Activated CD8-positive, alpha-beta memory T cell treated with anti-CD3 and anti-CD28 coated beads, Interleukin-2, amount 50 U/mL, for 4 hours (primary cell): ENCODE measurements at places on chromosomes 2 and 18.

DNA sequence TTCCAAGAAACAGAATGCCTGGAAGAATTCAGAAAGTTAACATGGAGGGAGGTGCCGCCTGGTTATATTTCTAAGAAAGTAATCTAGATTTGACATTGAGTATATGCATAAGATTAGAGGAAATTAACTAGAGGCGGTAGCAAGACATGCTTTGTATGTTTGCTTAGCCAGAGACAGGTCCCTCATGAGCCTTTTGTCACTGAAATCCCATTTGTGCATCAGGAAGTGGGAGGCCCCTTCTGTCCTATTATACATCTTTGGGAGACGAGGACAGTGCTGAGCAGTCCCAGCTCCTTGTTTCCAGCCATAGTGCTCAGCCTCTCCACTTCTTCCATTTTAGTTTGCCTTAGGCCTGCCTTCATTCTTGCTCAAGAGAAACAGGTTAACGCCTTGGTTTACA is 115.4 kb upstream of the LHCGR start:
- no peak for DNase-seq

DNA sequence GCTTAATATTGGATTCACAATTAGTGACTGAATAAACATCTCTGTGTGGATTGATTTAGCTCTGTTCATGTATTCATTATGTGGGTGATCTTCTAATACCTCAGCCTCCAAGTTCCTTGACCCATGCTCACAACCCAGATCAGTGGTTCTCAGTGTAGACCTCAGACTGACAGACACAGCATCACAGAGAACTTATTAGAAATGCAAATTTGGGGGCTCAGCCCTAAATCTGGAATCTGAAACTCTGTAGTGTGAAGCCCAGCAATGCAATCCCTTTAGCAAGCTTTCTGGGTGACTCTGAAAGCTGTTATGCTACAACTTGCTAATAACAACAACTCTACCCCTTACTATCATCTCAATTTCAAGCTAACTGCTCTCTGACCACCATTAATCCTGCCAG is 273.1 kb upstream of the FANCL start:
- DNase-seq = no peak

- no peak for DNase-seq
Observed at GRCh38 chr2:193583638-193584400, 1389.1 kb upstream of the TMEFF2 start.

GRCh38 chr2:71154798-71155197 is 24.4 kb downstream of the MPHOSPH10 start:
- no peak for DNase-seq

DNA sequence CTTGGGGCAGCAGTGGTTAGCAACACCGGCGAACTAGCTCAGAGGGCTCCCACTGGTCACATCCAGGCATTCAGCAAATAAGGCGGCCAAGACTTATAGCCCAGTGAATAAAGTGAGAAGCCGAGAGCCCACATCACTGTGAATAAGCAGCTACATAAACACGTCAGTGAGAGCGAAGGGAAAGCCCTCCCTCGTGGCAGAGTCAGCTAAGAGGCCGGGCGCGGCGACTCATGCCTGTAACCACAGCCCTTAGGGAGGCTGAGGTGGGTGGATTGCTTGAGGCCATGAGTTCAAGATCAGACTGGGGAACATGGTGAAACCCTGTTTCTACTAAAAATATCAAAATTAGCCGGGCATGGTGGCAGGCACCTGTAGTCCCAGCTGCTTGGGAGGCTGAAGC is 5.2 kb downstream of the D2HGDH start:
- peak; percentile 64 for DNase-seq

DNA sequence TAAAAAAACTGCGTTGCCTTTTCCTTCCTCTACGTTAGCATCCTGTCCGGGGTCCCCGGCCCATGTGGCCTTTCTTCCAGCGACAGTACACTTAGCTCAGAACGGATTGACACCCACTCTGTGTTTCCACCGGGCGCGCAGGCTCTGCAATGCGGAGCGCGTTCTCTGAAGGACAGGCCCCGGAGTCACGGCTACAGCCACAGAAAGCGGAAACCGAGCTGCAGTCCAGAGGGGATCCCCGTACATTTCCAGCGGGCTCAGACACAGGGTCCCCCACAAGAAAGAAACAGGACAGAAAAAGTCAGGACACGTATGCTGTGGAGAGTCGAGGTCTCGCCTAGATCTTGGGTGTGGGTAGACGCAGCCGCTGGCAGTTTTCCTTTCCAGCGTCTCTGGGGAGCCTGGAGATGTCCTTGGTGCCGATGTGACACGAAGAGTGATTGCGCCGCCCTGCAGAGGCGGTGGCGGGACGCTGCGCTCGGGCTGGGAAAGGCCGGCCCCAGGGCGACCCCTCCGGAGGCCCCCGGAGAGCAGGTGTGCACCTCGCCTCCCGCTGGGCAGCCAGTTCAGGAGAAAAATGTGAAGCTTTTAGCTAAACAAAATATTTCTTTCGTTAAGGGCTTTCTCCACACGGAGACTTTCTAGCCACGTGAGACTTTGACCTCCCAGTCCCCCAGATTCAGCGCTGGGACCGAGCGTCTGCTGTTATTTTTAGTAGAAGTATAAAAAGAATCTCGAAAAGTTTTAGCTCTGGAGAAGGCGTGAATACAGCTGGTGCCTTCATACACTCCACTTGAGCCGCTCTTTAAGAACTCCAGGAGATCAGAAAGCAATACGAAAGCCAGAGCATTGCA is 1.3 kb upstream of the ACKR3 start:
- peak; percentile 29 for DNase-seq

GRCh38 chr2:238803996-238804870 is 43.7 kb upstream of the TWIST2 start:
- DNase-seq = no peak

GRCh38 chr2:17912266-17912691 is 33.8 kb downstream of the KCNS3 start:
- no peak for DNase-seq

GRCh38 chr2:234913208-234913626 is 38.6 kb upstream of the SH3BP4 start:
- no peak for DNase-seq

DNA sequence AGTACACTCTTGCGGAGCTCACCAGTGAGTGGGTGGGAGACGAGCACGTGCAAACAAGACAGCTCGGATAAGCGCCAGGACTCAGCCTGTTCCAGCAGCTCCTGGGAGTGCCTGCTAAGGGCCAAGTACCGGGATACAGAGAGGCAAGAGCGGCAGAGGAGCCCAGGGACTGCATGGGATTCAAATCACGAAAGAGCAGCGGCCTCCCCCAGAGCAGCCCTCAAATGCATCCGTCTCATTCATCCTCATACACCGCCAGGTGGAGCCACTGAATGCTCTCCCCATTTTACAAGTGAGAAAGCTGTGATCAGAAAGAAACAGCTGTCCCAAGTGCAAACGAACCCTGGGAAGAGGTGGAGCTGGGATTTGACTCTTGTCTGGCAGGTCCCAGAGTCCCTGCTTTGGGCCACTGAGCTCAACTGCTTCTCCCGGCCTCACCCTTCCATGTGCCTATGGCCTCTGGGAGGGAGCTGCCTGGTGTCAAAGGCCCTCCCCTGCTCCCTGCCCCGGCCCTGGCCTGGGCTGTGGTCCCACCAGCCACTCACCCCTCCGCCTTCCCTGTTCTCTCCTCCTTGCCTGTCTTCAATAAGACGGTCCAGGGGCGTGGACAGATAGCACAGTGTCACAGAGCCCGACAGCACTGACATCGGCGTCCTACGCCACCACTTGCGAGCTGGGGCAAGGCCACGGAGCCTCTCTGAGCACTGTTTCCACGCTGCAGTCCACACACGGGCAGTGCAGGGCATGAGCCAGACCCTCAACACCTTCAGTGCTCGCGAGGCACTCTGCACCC is 72.8 kb upstream of the TAF1B start:
- peak; percentile 47 for DNase-seq

DNA sequence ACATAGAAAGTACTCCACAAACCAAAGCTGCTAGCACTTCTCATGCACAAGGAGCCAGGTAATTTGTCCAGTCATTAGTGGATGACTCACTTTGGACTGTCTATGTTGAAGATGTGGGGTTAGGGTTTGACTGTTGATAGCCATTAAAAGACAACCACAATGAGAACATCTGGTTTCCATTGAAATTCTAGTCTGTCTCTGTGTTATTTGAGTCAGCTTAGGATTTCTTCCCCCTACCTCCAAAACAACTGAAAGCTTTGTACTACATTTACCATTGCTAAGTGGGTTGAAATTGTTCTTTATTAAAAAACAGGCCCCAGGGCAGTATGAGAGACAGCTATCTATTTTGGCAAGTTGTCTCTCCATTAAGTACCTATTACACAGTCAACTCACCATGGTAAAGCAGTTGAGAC is 50.2 kb upstream of the ANKRD44 start:
- DNase-seq = no peak

- no peak for DNase-seq
Observed at GRCh38 chr2:10149635-10150034, 27.1 kb downstream of the RRM2 start.

DNA sequence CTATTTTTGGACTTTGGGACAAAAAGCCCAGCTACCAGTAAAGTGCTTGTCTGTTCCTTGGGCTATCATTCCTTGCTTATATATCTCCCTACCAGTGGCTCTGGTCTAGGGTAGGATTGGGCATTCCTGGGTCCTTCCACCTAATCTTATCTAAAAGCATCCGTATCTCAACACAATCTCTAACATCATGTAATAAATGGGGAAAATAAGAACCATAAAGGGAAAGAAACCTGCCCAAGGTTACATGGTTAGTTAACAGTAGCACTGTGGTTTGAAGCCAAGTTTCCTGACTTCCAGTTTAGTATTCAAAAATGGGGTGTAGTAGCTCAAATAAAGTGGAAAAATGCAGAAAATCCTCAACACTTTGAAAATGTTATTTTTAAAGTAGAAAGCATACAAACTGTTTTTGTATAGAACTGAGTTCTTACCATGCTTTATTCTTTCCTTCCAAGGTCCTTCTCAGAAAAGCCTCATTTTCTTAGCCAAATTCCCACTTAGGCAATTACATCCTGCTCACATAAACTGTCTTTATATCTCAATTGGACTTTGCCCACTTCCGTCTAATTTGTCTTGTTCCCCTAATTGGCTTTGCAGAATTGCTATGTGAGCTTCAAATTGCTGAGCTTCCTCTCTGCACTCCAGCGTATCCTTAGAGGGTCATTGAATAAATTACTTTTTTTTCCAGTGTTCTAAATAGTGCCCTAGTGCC is 273.1 kb upstream of the UBE2E3 start:
- no peak for DNase-seq

GRCh38 chr2:143513081-143513480 is 383.9 kb downstream of the ARHGAP15 start:
- DNase-seq = no peak

DNA sequence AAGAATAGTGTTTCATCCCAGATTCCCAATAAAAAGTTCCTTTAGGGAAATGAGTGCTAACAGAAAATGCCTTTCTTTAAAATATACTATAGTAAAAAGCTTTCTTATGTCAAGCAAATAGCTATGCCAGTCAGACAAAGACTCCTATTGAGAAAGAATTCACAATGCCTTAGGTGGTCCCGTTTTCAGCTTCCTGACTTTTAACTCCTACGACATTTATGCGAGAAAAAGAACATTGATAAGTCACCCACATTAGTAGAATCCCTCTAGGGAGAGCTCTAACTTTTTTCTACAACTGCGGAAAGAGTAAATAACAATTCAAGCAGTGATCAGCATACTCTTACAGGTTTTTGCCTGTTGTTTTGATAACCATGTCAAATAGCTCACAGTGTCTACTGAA is 750.8 kb upstream of the ACVR2A start:
- DNase-seq = no peak

DNA sequence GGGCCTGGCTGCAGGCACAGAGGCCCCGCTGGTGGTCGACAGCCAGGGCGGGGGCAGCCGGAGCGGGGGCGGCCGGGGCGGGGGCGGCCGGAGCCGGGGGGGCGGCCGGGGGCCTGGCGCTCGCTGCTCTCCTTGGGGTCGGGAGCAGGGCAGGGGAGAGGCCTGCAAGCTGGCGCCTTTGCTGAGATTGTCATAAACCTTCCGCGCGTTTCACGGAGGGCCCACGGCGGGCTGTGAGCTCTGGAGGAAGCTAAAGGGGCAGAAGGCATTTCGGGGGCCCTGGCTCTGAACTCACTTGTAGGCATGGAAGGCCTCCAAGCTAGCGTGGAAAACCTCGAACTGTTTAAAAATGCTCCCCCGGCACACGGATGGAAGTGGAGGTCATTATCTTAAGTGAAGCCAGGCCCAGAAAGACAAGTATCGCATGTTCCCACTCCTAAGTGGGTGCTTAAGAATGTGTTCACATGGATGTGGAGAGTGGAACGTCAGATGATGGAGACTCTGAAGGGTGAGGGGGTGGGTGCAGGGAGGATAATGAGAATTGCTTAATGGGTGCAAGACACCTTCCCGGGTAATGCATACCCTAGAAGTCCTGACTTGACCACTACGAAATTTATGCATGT is 629 bp downstream of the PRELID3A start:
- peak; percentile 29 for DNase-seq

- DNase-seq = no peak
Observed at GRCh38 chr18:30987467-30988241, 54.9 kb downstream of the DSC3 start.

DNA sequence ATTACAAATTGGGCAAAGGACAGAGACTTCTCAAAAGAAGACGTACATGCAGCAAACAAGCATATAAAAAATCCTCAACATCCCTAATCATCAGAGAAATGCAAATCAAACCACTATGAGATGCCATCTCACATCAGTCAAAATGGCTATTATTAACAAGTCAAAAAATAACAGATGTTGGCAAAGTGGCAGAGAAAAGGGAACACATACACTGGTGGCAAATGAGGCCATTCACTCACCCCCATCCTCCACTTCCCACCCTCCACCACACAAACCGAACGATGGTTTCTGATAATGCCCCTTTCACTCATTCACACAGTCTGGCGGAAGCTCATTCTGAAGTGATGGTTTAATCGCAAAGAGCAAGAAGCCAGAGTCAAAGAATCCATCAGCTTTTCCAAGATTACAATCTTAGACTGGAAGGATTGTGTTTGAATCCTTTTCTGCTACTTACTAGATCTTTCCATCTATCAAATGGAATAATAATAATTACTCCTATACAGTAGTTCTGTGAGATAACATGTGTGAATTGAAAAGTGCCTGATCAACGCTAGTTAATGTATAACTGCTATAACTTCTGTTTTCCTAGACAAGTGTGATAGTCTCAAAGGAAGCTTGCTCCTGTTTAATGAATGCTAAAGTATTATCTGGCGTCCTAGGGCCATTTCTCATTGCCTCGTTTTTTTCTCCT is 16.9 kb upstream of the CD28 start:
- DNase-seq = no peak

DNA sequence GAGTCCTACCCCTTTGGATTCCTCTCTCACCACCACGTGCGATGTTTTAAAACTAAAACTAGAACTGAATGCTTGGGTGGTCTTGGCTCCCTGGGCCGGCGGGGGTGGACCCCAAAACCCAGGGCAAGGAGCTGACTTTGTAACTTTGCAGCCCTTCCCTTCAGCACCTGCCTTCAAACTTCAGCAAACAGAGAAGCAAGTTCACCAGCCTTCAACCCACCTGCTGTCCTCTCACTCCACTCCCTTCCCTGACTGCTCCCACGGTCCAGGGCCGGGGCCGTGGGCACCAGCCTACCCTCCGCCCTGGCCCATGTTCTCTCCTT is 54.5 kb downstream of the COL6A3 start:
- DNase-seq = no peak
